ENCODE measurements at places on chromosomes 2 and 18. TPM values are rescaled to one million over a fixed set of nuclear protein-coding genes. Genes with fewer than 3 reads are reported as not detected.

The C2orf72 gene
- not detected for total RNA-seq

The VSNL1 gene
- not detected for total RNA-seq

The FOXI3 gene
- total RNA-seq, result not detected

The MOCOS gene
- 1.7 TPM for total RNA-seq

The SULT1C4 gene
- 10.3 TPM for total RNA-seq

The SPATA3 gene
- total RNA-seq, result not detected

The CDKL4 gene
- total RNA-seq, result 0.88 TPM

The TRPM8 gene
- not detected for total RNA-seq

The TACR1 gene
- total RNA-seq, result 3.4 TPM
